ENCODE measurements at places on chromosomes 4 and X.

- DNase-seq = no peak
Measured at GRCh38 chr4:160136021-160136420, 1033.1 kb downstream of the RAPGEF2 start.

DNA sequence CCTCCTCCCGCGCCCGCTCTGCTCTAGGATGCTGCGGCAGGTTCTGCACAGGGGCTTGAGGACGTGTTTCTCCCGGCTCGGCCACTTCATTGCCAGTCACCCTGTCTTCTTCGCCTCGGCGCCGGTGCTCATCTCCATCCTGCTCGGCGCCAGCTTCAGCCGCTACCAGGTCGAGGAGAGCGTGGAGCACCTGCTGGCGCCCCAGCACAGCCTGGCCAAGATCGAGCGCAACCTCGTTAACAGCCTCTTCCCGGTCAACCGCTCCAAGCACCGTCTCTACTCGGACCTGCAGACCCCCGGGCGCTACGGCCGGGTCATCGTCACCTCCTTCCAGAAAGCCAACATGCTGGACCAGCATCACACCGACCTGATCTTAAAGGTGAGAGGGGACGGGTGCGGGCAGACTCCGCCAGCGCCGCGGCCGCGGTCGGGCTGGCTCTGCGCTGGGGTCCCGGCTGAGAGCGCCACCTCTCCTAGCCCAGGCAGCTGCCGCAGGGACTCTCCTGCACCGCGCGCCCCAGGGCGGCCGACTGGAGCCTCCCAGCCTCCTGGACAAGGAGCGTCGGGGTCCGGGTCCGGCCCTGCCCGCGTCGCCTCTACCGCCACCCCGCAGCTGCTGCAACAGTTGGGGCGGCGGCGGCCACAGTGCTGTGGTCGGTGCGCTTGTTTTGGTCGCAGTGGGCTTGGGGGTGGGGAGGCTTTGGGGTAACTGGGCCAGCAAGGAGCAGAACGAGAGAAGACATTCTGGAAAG is at the start of gene PTCHD1:
PTCHD1 (plus strand) TSS at position 2 of the 752 bp plus-strand sequence; CDS start at position 29, 27 bp downstream.
- DNase-seq = no peak

GRCh38 chrX:39309018-39309635 is 507.9 kb downstream of the MID1IP1 start:
- peak; percentile 50 for DNase-seq

GRCh38 chr4:147773261-147774184 is 41.6 kb downstream of the ARHGAP10 start:
- DNase-seq = no peak

GRCh38 chr4:128155874-128156456 is 94.9 kb downstream of the LARP1B start:
- DNase-seq = no peak

- no peak for DNase-seq
Measured at GRCh38 chrX:119809185-119809666, 17.8 kb upstream of the RPL39 start.

DNA sequence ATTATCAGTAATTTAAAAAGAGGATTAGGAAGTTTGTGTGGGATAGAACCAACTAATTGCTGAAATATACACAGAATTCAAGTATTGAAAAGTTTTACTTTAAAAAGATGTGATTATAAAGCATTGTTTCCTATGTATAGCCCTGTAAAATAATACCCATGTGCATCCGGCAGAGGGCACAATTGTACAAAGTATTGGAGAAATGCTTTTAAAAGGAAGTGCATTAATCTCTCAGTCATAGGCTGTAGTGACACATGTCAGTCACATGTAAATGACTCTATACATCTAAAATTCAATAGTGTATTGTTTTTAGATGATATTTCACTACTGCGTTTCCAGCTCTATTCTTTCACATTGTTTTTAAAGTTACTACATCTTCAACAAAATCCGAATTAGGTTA is 9.7 kb upstream of the GEMIN8 start:
- peak; percentile 74 for DNase-seq

- no peak for DNase-seq
Measured at GRCh38 chr4:74948236-74948635, 15.3 kb downstream of the PARM1 start.

DNA sequence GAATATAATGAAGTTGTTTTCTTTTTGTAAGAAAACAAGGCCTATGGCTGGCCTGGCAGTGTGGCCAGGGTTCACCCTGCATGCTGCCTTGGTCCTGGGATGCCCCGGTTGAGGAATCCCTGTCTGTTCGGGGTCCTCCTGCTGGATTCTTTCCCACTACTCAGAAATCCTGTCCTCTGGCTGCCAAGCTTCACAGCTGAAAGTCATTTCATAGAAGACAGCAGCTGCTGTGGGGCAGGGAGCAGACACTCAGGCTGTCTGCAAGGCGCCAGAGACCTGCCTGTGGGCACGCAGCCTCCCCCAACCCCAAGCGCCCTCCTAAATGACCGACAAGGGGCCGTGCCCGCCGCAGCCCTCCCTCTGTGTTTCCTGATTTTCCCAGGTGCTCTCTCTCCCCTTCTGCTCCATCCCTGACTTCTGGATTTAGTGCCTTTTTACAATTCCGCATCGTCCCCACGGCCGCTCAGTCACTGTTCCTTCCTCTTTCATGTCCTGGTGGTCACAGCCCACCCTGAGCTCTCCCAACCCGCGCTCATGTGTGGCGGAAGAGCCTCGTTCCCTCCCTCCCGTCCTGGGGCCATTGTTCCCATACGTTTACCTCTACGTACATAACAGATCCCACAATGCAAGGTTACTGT is 27.5 kb downstream of the ZFYVE28 start:
- DNase-seq = no peak

GRCh38 chrX:153857348-153857903 is 27.1 kb upstream of the PDZD4 start:
- no peak for DNase-seq

GRCh38 chr4:85200106-85200505 is 233.6 kb upstream of the WDFY3 start:
- no peak for DNase-seq

- no peak for DNase-seq
Measured at GRCh38 chrX:44974451-44974850, 101.5 kb downstream of the KDM6A start.

GRCh38 chrX:105226499-105226898 is 6.0 kb upstream of the TEX13A start:
- DNase-seq = no peak

- no peak for DNase-seq
Measured at GRCh38 chrX:48677516-48677915, 6.1 kb upstream of the WAS start.

GRCh38 chrX:15853586-15854079 is 980 bp downstream of the AP1S2 start:
- no peak for DNase-seq

DNA sequence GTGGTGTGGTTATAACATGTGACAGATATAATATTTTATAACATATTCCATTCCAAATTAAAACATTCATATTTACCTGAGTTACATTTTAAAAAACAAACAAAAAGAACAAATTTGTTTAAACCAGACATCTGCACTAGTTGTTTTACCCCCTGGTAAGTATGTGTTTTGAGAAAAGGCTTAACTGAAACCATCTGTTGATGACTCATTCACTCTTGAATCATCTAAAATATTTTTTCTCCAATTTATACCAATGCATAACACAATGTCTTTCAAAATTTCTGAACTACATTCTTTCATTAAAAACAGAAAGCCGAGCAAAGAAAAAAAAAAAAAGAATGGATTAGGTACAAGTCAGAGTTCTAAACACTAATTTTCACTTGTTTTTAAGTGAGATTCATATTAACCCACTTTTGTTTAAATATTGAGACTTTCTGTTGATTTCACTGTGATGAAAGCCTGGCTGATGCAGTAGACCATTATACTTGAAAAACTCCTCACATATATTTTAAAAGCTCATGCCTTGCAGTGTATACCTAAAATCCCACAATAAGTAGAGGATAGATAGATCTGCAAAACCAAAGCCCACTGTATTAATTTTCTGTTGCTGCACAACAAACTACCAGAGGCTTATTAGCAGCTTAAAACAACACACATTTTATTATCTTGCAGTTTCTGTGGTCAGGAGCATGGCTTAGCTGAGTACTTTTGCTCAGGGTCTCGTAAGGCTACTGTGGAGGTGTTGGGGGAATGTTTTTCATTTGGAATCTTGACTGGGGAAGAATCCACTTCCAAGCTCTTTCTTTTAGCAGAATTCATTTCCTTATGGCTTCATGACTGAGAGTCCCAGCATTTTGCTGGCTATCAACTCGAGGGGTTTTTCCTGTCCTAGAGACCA is 221.5 kb downstream of the PCDH18 start:
- no peak for DNase-seq

GRCh38 chr4:24999392-25000089 is 31.2 kb downstream of the LGI2 start:
- no peak for DNase-seq

DNA sequence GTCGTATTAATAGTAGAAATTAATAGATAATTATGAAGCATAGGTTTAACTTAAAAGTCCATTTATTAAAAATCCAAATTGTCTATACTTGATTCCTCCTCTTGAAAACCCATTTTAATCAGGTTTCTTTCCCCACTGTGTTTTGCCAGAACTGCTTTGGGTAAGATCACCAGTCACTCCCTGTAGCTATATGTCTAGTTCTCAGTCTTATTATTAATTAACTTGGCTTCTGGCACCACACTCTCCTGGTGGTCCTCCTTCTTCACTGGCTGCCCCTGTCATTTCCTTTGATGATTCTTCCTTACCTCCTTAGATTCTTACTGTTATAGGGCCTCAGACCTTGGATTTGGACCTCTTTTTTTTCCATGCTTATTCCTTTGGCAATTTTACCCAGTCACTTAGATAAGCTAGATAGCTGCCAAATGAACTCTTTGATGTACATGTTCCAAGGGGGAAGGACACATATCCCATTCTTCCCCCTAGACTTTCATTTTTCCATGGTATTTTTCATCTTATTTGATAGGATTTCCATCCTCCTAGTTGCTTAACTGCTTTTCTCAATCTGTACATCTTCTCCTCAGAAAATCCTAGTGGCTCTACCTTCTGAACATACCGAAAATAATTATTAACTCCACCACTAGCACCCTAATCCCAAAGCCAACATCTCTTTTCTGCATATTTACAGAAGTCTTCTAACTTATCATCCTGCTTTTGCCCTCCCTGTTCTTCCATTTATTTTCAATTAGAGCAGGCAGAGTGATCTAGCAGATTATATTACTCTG is 24.5 kb downstream of the GIMD1 start:
- no peak for DNase-seq

GRCh38 chrX:129983575-129984110 is 1.2 kb downstream of the BCORL1 start:
- DNase-seq = no peak

DNA sequence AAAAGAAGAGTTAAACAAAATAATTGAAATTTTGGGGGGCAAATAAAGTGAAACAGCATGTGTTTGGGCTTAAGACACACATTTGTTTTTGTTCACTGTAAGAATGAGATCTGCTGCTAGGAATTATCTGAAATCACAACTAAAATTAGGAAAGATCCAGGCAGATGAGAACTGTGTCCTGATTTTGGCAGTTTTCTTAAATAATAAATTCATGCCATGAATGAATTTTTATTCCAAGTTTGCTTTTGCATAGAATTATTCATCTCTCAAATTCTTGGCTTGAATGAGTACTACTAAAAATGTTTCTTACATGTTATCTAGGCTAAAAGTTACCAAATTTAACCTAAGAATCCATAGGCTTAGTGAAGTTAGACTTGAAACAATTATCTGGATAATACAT is 321.7 kb downstream of the ANK2 start:
- DNase-seq = no peak

- no peak for DNase-seq
Measured at GRCh38 chr4:83905952-83906351, 370.0 kb downstream of the GPAT3 start.

- no peak for DNase-seq
Measured at GRCh38 chr4:54230484-54231418, 1.7 kb downstream of the PDGFRA start.

GRCh38 chrX:135087867-135088266 is 32.5 kb downstream of the ETDB start:
- no peak for DNase-seq

DNA sequence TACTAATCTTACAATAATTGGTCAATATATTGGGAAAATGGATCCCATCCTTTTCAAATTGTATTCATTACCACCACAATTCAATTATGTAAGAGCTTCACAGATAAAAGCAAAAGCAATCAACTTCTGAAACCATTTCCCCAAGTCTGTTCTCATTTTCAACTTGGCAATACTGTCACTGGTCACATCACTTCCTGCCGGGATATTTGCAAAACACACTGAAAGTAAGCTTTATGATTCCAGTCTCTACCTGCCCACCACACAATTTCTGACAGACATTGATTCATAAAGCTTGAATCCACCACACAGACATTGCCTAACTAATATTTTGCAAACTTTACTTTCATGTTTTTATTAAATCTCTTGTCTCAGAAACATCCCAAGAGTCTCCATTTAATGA is 53.6 kb downstream of the LIN54 start:
- no peak for DNase-seq

DNA sequence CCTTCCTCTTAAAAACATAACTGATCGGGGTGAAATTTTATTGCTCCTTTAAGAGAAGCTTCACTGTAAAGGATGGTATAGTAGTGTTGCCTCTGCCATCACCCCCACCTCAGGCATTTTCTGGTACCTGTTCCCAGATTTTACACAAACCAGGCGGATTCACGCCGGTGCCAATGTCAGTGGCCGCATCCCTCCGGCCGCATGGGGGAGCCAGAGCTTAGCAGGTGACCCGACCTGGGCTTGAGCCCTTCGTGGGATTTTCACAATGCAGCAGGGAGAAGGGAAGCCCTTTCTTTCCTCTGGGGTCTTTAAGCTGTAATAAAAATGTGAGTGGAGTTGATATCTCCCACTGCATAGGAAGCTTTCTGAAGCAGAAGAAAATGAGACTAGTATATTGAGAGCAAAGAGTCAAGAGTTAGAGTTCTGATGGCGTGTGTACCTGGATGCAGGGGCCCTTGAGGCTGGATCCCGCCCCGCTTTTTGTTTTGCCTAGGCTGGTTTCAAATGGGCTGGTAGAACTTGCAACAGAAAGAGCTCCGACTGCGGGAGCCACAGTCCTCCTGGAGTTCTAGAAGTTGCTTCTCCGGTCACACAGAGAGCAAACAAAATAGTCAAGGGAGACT is 59.4 kb downstream of the POLR2B start:
- no peak for DNase-seq

DNA sequence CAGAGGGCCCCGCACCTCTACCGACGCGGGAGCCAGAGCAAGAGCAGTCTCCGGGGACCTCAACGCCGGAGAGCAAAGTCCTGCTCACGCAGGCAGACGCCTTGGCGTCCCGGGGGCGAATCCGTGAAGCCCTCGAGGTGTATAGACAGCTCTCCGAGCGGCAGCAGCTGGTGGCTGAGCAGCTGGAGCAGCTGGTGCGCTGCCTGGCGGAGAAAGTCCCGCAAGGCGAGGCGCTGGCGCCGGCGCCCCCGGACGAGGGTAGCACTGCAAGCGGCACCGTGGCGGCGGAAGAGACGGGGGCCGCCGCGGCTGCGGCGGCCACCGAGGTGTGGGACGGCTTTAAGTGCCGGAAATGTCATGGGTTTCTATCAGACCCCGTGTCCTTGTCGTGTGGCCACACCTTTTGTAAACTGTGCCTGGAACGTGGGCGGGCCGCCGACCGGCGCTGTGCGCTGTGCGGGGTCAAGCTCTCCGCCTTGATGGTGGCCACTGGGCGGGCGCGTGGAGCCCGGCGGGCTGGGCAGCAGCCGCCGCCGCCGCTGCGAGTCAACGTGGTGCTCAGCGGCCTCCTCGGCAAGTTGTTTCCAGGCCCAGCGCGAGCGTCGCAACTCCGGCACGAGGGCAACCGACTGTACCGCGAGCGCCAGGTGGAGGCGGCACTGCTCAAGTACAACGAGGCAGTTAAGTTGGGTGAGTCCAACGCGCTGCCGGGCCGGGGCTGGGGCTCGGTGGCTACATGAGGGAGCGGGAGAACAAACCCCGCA is 672 bp downstream of the LONRF3 start:
- DNase-seq = peak; percentile 26

All from CD4-positive, alpha-beta T cell treated with Interleukin-2 at 100 ng/mL for 4 hours (primary cell).